ENCODE measurements at places on chromosomes 5 and 9.
A peak's percentile ranks its signal among the peaks of the same experiment; 100 is the strongest.

GRCh38 chr5:24645483-24645882, 705 bp upstream of the CDH10 start:
- peak; percentile 34 for DNase-seq

DNA sequence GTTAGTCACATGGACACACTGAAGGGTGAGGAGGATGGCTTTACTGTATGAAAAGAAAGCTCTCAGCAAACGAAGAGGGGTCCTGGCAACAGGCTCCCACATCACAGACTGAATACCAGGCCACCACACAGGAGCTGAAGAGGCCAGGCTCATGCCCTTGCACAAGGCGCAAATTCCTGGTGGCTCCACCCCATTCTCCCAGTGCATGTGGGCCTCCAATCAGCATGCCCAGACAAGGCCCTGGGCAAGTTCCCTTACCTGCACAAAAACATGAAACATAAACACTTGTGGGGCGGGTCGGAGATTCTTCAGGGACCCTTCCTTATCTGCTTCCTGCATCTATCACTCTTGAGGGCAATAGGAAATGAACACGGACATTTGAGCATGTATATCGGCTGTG, 935.8 kb upstream of the EDIL3 start:
- DNase-seq: no peak

GRCh38 chr9:130027533-130028365, 15.2 kb downstream of the FNBP1 start:
- DNase-seq: no peak

DNA sequence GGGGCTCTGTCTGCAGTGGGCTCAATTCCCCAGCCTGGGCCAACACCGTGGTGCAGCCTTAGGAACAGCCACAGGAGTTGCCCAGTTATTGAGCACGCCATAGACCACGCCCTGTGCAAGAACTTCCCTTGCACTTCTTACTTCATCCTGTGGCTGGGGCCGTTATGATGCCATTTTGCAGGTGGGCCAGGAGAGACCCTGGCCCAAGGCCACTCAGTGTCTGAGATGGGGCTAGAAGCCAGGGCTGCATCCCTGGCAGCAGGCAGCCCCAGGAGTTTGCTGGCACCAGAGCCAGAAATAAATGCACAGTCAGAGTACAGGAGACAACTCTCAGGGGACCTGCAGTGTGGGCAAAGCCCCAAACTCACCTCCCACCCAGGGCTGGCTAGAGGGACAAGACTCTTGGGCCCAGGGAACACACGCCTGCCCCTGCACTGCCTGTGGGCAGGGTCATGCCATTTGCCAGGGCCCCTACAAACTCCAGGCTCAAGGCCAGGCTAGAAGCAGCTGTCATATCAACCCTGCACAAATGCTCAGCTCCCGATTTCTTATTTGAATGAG, 6.7 kb downstream of the CORO2A start:
- peak; percentile 65 for DNase-seq

DNA sequence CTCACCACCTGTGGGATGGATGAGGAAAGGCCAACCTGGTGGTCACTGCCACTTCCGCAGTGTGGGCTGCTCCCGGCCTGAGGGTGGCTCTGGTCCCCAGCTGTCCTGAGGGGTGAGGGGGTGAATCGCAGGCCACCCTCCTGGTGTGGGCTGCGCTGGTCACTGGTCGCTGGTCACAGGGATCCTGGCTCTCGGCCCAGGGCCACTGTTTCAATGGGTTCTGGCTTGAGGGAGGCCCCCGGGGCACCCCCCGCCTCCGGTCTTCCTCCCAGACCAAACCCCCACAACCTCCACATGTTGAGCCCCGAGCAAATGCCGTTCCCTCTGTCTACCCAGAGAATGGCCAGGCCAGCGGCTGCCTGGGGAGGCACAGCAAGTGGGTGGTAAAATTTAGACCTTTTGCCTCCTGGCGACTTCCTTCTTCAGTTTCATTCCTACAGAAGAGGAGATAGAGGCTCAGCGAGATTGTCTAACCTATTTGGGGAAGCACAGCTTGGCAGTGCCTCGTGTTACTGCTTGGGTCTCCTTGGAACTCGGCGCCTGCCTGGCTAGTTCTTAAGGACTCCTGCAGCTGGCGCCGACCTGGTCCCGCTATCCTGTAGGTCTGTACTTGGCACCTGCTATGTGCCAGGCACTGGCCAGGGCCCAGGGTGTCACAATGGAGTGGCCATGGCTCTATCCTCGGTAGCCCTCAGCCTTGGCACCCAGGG, 48.2 kb downstream of the RXRA start:
- DNase-seq: peak; percentile 27

DNA sequence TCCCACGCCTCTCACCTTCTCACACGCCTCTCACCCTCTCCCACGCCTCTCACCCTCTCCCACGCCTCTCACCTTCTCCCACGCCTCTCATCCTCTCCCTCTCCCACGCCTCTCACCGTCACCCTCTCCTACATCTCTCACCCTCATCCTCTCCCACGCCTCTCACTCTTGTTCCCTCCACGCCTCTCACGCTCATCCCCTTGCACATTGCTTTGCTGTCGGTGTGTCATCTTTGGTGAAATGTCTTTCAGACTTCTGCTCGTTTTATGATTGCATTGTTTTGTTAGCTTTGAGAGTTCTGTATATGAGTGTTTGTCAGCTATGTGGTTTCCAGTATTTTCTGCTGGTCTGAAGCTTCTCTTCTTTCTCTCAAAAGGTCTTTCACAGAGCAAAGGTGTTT, 102.7 kb downstream of the EHMT1 start:
- no peak for DNase-seq

- no peak for DNase-seq
Measured at GRCh38 chr5:7395947-7396712, at the start of gene ADCY2. Gene ADCY2, plus strand, starts transcription at chr5:7396138. Its CDS starts 159 bp downstream, at chr5:7396297.

DNA sequence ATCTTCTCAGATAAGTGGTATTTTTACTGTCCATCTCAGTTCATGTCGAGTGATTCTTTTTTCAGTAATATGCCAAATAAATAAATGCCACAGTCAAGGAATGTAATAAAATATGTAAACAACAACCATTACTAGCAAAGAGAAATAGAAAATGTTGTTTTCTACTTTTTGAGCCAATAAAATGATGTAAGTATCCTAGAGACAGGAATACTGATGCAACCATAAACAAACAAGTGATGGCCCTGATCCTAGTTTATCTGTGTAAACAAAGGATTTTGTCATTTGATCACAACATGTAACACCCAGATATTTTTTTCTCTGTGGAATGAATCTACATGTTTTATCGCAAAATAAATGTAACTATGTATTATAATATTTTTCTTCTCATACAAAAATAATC, 1852.8 kb downstream of the EFNA5 start:
- no peak for DNase-seq

- DNase-seq: peak; percentile 83
Measured at GRCh38 chr5:94618029-94618492, 343 bp downstream of the KIAA0825 start.

GRCh38 chr9:75001719-75002421, 26.2 kb downstream of the CARNMT1 start:
- peak; percentile 91 for DNase-seq

- DNase-seq: no peak
Measured at GRCh38 chr5:87252283-87252605, 15.4 kb upstream of the RASA1 start.

DNA sequence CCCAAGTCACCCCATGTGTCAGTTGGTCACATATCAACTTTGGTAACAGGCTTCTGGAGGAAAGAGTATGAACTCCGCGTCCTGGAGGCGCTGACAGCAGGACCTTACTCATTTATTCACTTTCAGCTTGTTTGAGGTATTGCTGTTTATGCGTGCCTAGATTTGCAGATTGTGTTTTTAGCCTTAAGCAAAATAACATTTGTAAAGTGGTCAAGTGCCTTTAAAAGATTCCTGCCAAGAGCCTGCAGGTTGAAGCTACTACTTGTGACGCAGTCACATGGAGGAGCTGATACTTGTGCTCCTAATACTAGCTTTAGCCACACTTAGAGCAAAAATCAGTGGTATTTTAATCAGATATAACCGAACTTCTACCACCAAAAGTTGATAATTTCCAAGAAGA, 351.3 kb downstream of the ADGRV1 start:
- no peak for DNase-seq

GRCh38 chr9:79781263-79781662, 209.5 kb downstream of the TLE4 start:
- DNase-seq: no peak

DNA sequence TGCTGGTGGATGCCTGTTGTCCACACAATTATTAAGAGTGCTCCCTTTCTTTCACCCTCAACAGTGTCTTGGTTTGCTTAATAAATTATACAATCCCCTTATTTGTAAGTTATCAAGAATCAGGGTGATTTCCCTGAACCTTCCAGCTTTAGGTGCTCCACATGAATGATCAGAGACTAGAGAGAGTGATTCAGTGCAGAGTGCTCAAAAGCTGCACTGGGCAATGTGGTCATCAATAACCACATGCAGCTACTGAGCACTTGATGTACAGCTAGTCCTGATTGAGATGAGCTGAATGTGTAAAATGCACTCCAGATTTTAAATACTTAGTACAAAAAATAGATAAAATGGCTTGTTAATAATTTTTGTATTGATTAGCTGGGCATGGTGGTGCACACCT, 76.8 kb upstream of the TRIO start:
- DNase-seq: no peak

DNA sequence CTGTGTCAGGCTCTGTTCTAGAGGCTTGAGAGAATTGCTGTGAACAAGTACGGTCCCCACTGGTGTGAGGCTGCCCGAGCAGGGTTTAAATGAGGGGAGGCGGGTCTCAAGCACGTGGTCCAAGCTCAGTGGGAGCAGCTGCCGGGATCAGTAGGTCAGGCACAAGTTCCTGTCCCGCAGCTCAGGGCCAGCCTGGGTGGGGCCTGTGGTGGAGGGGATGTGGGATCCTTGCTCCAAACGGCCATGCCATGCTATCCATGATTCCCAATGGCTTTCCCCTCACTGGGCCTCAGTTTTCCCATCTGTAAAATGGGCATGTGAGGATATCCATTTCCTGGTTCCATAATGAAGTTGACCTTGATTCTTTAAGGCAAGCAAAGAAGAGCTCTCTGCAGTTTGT, 17.1 kb downstream of the OBP2B start:
- no peak for DNase-seq

DNA sequence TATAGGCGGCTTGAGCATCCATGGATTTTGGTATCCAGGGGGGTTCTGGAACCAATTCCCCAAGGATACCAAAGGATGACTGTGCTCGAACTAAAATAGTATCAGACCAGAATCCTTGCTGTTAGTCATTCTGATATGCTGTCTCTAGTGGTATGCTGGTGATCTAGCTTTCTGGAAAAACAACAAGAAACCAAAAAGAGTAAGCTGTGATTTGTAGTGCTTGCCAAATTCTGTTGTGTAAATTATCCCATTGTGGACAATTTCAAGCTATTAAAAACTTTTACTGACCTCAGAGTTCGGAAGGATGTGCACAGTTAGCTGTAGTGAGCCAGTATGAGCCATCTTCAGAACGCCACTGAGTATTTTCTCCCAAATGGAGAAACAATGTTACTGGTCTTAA, 99.0 kb upstream of the FBN2 start:
- DNase-seq: no peak

GRCh38 chr5:34009610-34010009, 1.8 kb upstream of the AMACR start:
- DNase-seq: no peak

GRCh38 chr5:93249651-93250289, 331.2 kb downstream of the NR2F1-AS1 start:
- no peak for DNase-seq

GRCh38 chr5:96079075-96079474, 117.4 kb upstream of the ELL2 start:
- no peak for DNase-seq

GRCh38 chr5:173268750-173269432, 33.9 kb upstream of the NKX2-5 start:
- no peak for DNase-seq

DNA sequence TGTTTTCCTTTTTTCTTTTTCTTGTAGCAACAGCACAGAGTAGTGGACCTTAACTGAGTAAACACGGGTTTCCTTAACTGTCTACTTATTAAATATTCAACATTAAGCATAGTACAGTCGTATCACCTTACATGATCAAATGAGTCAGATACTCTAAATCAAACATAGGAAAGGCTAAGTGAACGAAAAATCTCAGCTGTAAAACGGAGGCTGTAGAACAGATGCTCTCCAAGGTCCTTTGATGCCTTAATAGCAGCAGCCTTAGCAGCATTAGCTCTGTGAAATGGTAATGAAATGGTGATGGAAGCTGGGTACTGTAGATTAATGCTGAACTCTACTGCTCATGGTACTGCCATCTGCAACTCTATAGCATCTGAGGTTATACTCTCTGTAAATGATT, 1433.3 kb upstream of the C9orf72 start:
- no peak for DNase-seq

DNA sequence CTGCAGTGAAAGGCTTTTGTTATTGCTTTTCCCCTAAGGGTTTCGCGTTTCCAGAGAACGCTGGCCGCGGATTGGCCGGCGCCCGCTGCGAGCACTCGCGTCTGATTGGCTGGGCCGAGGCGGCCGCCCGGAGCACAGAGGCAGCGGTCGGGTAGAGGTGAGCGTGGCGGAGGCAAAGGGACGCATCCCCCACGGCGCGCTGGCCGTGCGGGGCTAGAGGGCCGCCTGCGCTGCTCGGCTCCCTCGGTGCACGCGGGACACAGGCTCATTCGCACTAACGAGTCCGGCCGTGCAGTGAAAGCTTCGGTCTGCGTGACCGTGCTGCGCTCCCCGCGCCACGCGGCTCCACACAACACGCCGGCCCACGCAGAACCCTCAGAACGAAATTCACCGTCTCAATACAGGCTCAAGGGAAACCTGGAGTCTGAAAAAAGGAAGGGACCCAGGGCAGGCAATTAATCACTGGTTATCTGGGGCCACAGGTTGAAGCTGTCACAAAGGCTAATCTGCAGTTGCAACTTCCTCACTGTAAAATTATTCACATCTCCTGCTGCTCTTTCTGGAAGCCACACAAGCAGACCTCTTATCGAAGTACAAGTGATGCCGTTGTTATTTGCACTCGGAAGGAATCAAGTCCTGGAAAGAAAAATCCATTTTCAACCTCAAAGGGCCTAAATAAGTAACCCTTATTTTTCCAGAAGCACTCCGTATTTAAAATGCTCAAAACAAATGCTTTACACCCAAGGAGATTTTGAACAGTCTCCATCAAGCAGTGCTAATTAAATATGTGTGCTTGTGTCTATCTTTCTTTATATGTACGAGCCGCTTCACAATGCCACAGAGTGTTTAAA, 94.6 kb downstream of the ZNF608 start:
- DNase-seq: peak; percentile 91

DNA sequence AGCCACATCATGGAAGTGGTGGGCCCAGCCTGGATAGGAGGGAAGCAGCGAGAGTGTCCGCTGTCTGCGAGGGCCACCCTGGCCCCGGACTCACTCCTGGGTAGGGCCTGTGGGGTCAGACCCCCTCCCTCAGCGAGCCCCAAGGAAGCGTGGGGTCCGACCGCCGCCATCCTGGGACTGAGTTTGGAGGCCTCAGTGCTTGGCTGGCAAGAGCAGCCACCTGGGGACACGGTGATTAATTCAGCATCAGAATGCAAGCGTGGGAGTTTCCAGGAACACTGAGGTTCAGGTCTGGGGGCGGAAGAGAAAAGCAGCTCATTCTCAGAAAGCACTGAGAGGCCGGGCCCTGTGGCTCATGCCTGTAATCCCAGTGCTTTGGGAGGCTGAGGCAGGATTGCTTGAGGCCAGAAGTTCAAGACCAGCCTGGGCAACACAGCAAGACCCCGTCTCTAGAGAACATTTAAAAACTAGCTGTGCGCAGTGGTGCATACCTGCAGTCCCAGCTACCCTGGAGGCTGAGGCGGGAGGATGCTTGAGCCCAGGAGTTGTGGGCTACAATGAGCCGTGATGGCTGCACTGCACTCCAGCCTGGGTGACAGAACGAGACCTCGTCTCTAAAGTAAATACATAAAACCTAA, 18.3 kb upstream of the CAMSAP1 start:
- DNase-seq: no peak
